H1 (cell line): ENCODE measurements at places on chromosomes 1 and 21. TPM values are rescaled to one million over a fixed set of nuclear protein-coding genes. Genes with fewer than 3 reads are reported as not detected.

GUCA2A gene
- not detected in 2 replicates for total RNA-seq

BRDT gene
- total RNA-seq = not detected in 2 replicates

CD58 gene
- total RNA-seq = 5.5 and 6.0 TPM in 2 replicates

PM20D1 gene
- total RNA-seq = not detected in 2 replicates

FCRL2 gene
- total RNA-seq = not detected in 2 replicates

HOOK1 gene
- total RNA-seq = 34.5 and 39.5 TPM in 2 replicates

NBPF26 gene
- total RNA-seq = 4.3 and 4.7 TPM in 2 replicates

MYOG gene
- not detected in 2 replicates for total RNA-seq

CACNA1S gene
- total RNA-seq = not detected in 2 replicates

C4BPB gene
- total RNA-seq = not detected in 2 replicates

TCP10L gene
- 0.71 and 0.99 TPM in 2 replicates for total RNA-seq

COL11A1 gene
- total RNA-seq = 27.9 and 28.3 TPM in 2 replicates

PIGK gene
- 22.7 and 23.2 TPM in 2 replicates for total RNA-seq

KCND3 gene
- total RNA-seq = 0.48 and 0.61 TPM in 2 replicates

TNFRSF9 gene
- total RNA-seq = not detected in 2 replicates

OLFML3 gene
- total RNA-seq = 55.3 and 56.0 TPM in 2 replicates

RHBG gene
- total RNA-seq = 2.2 and 2.6 TPM in 2 replicates

P3R3URF gene
- not detected in 2 replicates for total RNA-seq

TCEA3 gene
- total RNA-seq = 0.21 TPM in 1 of 2 replicates, not detected in the other

IGSF21 gene
- 28.5 and 29.1 TPM in 2 replicates for total RNA-seq

VPS13D gene
- total RNA-seq = 31.2 and 32.7 TPM in 2 replicates

CNIH3 gene
- total RNA-seq = 4.4 and 5.6 TPM in 2 replicates

PDZK1IP1 gene
- not detected in 2 replicates for total RNA-seq

SPATC1L gene
- 49.4 and 50.0 TPM in 2 replicates for total RNA-seq

LCE3B gene
- total RNA-seq = not detected in 2 replicates

NTPCR gene
- 68.6 and 73.1 TPM in 2 replicates for total RNA-seq

USH2A gene
- 0.04 and 0.17 TPM in 2 replicates for total RNA-seq

CHI3L2 gene
- total RNA-seq = not detected in 2 replicates

ATPAF1 gene
- total RNA-seq = 44.6 and 46.7 TPM in 2 replicates

EIF3I gene
- 243 and 247 TPM in 2 replicates for total RNA-seq

IFI16 gene
- 0.63 and 1.1 TPM in 2 replicates for total RNA-seq

FCRL6 gene
- not detected in 2 replicates for total RNA-seq

TMEM269 gene
- total RNA-seq = 0.35 and 0.61 TPM in 2 replicates

OR14K1 gene
- not detected in 2 replicates for total RNA-seq

NCAM2 gene
- 0.54 and 1.1 TPM in 2 replicates for total RNA-seq

OR2T35 gene
- not detected in 2 replicates for total RNA-seq

PPM1J gene
- total RNA-seq = 17.5 and 19.4 TPM in 2 replicates

EPS15 gene
- total RNA-seq = 51.2 and 57.2 TPM in 2 replicates

AMY1C gene
- not detected in 2 replicates for total RNA-seq

CCDC27 gene
- not detected in 2 replicates for total RNA-seq

KCNE2 gene
- 0.31 and 0.37 TPM in 2 replicates for total RNA-seq

IL12RB2 gene
- total RNA-seq = 0.88 and 1.4 TPM in 2 replicates

TAS1R3 gene
- 0.11 and 0.19 TPM in 2 replicates for total RNA-seq

LEFTY2 gene
- 3.2 and 4.3 TPM in 2 replicates for total RNA-seq

RHOU gene
- total RNA-seq = 3.4 and 3.5 TPM in 2 replicates

EVA1C gene
- total RNA-seq = 3.6 and 4.3 TPM in 2 replicates

ZNF683 gene
- total RNA-seq = not detected in 2 replicates

SRGAP2 gene
- total RNA-seq = 51.2 and 54.0 TPM in 2 replicates

SERTAD4 gene
- 3.2 and 3.3 TPM in 2 replicates for total RNA-seq

ELK4 gene
- 23.3 and 26.3 TPM in 2 replicates for total RNA-seq

HLX gene
- total RNA-seq = 0.30 and 0.50 TPM in 2 replicates

AMPD1 gene
- not detected in 2 replicates for total RNA-seq

BCAR3 gene
- total RNA-seq = 8.3 and 9.2 TPM in 2 replicates

CNR2 gene
- total RNA-seq = not detected in 2 replicates

MATN1 gene
- total RNA-seq = 0.11 and 0.28 TPM in 2 replicates

CITED4 gene
- total RNA-seq = 16.0 and 16.3 TPM in 2 replicates

S100A7A gene
- not detected in 2 replicates for total RNA-seq

UMODL1 gene
- not detected in 2 replicates for total RNA-seq
